Activated T-cell treated with anti-CD3 and anti-CD28 coated beads, Interleukin-2, amount 50 U/mL, for 4 hours (primary cell): ENCODE measurements at places on chromosomes 16 and 17. TPM values are rescaled to one million over a fixed set of nuclear protein-coding genes. Genes with fewer than 3 reads are reported as not detected.
A peak's percentile ranks its signal among the peaks of the same experiment; 100 is the strongest.

DNA sequence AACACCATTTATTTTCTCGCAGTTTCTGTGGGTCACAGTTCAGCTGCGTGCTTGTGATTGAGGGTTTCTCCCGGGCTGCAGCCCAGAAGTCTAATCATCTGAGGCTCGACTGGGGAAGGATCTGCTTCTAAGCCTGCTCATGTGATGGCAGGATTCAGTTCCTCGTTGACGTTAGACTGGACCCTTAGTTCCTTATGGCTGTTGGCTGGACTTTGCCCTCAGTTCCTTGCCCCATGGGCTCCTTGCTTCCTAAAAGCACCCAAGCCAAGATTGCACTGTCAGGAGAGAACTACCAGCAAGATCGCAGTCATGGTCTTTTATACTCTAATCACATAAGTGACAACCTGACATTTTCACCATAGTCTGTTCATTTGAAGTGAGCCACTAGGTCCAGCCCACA lies 250.0 kb downstream of the PRKCA start:
- no peak for DNase-seq

GRCh38 chr16:83768986-83769385 lies 38.8 kb upstream of the HSBP1 start:
- DNase-seq, result no peak

DNA sequence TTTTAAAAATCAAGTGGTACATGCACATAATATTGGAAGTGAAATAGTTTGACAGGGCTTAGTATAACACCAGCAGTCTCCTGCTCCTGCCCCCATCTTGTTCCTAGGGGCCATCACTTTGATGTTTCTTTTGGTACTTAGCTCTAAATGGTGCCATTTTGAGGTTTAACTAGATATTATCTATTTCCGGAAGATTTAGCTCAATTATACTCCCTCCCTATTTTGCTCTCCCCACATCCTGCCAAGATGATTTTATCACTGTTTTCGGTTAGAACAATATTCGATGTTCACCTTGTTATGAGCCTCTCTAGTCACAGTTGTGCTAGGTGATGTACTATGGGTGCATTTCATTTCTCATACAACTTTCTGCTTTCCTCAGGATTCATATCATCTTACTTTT lies 20.0 kb upstream of the SLC35G3 start:
- no peak for DNase-seq

- DNase-seq, result no peak
These were observed 277.9 kb downstream of the WWOX start for GRCh38 chr16:78377312-78377711.

GRCh38 chr16:77711179-77711578 lies 11.1 kb upstream of the NUDT7 start:
- DNase-seq, result no peak

DNA sequence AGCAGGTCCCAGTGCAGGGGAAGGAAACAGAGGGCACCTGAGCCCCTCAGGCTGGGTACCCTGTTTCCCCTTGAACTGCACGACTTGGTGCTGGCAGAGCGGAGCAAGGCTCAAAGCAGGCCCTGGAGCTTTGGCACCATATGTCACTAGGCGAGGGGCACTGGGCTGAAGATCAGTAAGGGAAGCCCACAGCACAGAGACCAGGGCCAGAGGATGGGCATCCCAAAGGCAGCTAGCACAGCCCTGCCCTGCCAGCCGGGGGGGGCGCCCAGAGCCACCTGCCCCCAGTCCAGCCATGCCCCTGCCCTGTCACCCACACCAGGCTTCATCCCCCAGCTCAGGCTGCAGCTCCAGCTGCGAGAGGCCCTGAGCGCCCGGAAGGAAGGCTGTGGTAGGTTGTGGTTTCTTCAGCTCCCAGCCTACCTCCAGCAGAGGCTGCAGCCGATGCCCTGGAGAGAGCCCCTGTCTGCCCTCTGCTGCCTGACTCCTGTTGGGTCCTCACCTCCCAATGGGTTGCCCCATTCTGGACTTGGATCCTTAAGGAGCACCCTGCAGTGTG lies 10.9 kb downstream of the NHERF1 start:
- no peak for DNase-seq

DNA sequence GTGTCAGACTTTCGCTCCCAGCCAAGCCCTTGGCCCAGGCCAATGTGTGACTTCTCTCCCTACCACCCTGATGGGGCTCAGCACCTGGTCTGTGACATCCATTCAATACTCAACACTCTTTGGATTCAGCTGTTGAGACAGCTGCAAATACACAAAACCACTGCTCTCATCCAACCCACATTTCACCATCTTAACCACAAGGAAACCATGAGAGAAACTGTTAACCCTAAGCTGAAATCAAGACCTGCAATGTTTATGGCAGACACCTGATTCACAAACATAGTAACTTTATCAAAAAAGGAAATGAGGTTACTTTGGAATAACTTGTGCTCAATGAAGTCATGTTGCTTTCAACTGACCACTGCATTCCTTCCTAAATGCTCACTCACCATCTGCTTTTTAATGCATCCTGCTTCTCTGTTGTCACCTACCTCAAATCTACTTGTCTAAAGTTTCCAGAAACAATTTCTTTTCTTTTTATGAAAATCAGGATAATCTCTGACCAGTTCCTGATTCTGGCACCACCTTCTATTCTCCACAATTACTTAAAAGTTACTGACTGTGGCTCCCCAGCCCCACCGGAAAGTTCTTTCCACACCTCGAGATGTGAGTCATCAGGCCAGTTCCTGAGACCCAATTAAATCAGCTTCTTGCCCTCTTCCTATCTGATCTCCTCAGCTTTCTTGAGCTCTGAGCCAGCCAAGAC lies 88.2 kb downstream of the NOG start:
- no peak for DNase-seq

DNA sequence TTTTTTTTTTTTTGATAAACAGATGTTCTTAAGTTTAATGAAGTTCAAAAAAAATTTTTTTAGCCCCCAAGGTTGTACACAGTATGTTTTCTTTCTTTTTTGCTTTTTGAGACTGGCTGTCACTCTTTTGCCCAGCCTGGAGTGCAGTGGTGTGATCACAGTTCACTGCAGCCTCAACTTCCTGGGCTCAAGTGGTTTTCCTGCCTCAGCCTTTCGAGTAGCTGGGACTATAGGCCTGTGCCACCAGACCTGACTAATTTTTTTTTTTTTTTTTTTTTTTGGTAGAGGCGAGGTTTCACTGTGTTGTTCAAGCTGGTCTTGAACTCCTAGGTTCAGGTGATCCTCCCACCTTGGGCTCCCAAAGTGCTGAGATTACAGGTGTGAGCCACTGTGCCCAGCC lies 12.8 kb downstream of the ITGAE start:
- DNase-seq, result no peak

DNA sequence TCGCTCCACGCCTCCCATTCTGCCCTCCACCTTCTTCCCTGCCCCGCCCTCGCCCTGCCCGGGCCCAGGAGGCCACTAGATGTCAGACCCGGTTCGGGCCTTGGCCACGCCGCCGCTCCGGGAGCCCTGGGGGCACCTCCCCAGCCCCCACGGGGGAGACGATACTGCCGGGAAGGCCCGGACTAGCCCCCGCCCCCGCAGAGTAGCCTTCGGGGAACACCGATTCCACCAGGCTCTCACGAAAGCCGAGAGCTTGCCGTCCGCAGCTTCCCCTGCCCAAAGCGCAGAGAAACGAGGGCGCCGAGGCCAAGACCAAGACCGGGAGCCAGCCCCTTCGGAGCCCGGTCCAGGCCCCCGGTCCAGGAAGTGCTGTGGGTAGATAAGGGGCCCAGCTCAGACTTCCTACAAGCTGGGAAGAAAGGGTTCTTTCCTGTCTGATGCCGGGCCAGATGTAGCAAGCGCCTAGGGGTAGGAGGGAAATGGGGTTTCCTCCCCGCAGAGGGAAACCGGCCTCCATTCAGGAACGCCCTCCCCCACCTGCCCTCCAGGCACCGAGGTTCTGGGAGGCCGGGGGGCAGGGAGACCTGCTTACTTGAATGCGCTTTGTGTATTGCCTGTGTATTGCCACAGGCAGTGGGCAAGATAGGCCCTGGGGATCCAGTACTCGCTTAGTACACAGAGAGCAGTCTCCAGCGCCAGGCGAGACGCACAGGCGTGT lies 806 bp upstream of the CYB561 start:
- DNase-seq, result peak; percentile 42

SLC38A8 gene
- total RNA-seq, result not detected

OR1D2 gene
- not detected for total RNA-seq

AANAT gene
- total RNA-seq, result not detected

SRL gene
- total RNA-seq, result not detected

PIMREG gene
- 0.82 TPM for total RNA-seq

KDM6B gene
- 226 TPM for total RNA-seq
